ENCODE measurements at places on chromosomes 4 and X.

GRCh38 chr4:116702949-116703348 is 382.4 kb downstream of the TRAM1L1 start:
- no peak for DNase-seq

DNA sequence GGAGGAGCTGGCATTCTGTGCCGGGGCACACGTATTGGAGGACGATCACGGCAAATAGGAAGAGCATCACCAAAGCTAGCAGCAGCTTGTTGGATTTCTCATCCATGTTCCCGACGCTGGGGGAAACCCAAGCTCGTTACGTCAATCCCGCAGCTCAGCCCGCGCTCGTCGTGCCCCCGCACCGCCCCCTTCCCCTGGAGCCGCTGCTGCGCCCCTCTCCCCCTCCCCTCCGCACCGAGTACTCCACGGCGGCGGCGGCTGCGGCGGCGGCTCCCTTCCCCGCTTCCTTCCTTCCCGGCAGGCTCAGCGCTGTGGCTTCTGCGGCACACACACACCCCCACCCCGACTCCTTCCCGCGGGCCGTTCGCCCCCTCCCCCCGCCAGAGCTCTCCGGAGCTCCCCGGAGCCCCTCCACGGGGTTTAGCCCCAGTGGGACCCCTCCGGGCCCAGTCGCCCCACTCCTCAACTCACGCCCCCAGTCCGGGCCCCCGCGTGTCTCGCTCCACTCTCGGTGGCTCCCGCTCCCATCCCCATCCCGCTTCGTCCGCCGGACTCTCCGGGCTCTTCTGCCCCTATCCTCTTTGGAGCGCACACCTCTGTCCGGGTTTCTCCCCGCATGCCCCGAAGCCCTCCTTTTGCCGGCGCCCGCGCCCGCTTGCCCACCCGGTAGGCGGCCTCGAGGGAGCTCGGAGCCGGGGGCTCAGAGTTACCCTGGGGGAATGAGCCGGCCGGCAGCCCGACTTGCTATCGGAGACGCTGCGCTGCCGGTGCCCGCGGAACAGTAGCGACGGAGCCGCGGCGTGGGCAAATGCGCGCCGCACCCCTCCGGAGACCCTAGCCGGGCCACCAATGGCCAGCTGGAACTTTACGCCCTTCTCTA is 978 bp downstream of the HS6ST2 start:
- no peak for DNase-seq

- DNase-seq = no peak
Observed at GRCh38 chrX:68807818-68808217, 21.0 kb upstream of the EFNB1 start.

- no peak for DNase-seq
Observed at GRCh38 chr4:55547918-55548317, 1.2 kb upstream of the CLOCK start.

GRCh38 chrX:56788229-56788628 is 59.2 kb downstream of the NBDY start:
- no peak for DNase-seq

DNA sequence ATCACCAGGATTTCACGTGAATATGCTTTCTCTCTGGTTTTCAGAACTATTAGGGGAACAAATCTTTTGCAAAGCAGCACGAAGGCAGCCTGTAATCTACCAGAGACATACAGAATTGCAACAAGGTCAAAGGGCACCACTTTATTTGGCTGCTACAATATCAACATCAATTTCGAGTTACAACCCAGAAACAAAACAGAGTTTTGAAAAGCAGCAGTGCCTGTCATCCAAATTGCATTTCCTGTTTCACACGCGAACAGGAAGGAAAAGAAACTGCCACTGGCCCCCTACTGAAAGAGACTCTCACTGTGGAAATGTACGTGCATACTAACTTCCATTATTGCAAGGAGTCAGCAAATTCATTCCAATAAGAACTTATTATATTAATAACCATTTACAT is 17.1 kb upstream of the C1QTNF7 start:
- no peak for DNase-seq

- no peak for DNase-seq
Observed at GRCh38 chr4:145436796-145437195, 44.9 kb upstream of the SMAD1 start.

GRCh38 chrX:1093121-1093520 is 119.3 kb downstream of the CRLF2 start:
- no peak for DNase-seq

GRCh38 chr4:81397635-81398034 is 74.1 kb downstream of the RASGEF1B start:
- DNase-seq = no peak

DNA sequence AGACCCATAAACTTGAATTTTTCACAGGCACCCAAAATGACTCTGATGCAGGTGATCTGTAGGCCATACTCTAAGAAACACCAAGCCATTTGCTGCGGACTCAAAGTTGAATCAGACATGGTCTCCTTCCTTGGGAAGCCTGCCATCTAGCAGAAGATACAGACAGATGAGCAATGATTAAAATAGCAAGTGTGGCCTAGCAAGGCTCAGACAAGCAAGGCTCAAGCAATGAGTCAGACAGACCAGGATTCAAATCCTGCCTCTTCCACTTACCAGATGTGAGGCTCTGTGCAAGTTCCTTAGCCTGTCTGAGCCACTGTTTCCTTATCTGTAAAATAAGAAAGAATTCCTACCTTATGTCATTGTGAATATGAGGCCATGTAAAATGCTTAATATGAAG is 2.3 kb downstream of the CCDC149 start:
- DNase-seq = no peak

DNA sequence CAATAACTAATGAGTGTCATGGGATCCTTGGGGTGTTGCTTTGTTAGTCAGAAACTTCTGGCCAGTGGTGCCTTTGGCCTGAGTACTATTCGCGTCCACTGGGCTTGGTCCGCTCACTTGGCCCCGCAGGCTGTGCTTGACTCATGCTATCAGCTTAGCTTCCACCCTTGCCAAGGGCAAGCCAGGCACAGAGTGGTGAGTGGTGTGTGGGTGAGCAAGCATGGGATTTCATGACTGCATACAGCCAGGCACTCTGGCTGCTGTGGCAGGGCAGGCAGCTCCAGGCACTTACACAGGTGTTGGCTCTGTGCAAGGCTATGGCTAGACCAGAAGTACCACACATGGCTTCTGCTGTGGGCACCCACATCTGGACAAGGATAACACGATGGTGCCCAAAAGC is 1026.3 kb downstream of the PCDH19 start:
- DNase-seq = no peak

GRCh38 chr4:55973650-55974049 is 24.9 kb downstream of the CEP135 start:
- no peak for DNase-seq

DNA sequence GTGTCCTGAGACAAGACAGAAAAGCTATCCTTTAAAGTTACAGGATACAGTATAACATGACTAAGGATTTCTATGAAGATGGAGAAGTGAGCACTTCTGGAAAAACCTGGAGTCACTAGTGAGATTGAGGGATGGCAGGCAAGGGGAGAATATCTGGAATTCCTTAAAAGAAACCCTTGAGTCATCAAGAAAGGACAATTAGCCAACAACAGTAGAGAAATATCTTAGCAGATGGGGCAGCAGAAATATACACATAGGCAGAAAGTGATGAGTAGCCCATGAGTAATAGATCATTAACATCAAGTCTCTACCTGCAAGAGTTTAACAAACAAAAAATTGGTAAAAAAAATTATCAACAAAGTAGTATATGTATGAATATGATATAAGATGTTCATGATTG is 858.8 kb upstream of the FRG1 start:
- no peak for DNase-seq

GRCh38 chrX:55011294-55011693 is 11.1 kb downstream of the APEX2 start:
- DNase-seq = no peak

GRCh38 chr4:94528792-94529451 is 77.2 kb downstream of the PDLIM5 start:
- no peak for DNase-seq

- no peak for DNase-seq
Observed at GRCh38 chr4:785332-786073, 40.4 kb downstream of the CPLX1 start.

GRCh38 chrX:13495232-13495631 is 74.2 kb upstream of the EGFL6 start:
- no peak for DNase-seq

GRCh38 chr4:136812100-136812880 is 720.0 kb downstream of the PCDH18 start:
- DNase-seq = no peak

GRCh38 chrX:331151-331824 is 12.7 kb upstream of the GTPBP6 start:
- no peak for DNase-seq

DNA sequence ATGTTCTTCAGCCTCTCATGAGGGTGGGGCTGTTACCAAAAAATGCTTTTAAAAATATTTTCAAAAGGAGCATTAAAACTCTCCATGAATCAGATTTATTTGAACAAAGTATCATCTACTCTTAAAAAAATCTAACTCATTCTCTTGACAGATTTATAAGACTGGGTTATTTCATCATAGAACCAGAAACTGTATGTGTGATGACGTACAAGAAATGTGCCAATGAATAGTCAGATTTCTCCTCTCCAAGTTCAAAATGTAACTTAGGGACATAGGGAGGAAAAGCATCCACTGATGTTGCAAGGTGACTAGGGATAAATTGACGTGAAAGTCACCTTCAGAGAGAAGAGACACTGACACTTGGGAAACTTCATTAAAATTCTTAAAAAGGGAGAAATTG is 89.1 kb upstream of the CLNK start:
- no peak for DNase-seq

DNA sequence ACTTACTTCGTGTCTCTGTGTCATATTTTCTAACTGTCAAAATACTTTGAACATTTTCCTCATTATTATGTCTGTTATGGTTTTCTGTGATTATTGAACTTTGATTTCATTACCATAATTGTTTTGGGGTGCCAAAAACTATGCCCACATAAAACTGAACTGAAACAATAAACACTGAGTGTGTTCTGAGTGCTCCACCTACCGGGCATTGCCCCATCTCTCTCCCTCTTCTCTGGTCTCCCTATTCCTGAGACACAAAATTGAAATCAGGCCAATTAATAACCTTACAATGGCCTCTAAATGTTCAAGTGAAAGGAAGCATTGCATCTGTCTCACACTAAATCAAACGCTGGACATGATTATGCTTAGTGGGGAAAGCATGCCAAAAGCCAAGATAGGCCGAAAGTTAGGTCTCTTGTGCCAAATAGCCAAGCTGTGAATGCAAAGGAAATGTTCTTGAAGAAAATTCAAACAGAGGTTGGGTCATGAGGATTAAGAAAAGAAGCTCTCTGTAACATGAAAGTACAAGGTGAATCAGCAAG is 972.3 kb downstream of the PCDH7 start:
- no peak for DNase-seq

GRCh38 chr4:163048447-163048846 is 118.2 kb downstream of the NAF1 start:
- DNase-seq = no peak

DNA sequence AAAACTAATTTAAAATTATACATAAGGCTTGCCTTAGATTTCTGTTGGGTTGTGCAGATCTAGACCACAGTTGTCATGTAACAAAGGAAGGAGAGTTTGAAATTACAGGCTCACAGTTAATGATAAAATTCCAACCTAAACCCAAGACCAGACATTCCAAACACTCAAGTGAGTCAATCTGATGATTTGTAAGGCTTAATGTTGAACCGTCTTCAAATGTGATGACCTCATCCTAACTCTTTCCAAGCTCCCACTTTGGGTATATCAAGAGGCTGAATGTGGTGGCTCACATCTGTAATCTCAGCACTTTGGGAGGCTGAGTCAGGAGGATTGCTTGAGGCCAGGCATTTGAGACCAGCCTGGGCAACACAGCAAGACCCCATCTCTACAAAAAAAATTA is 149.2 kb downstream of the TBL1X start:
- DNase-seq = no peak

- DNase-seq = peak; percentile 36
Observed at GRCh38 chr4:65391814-65392213, 278.5 kb downstream of the EPHA5 start.

- DNase-seq = no peak
Observed at GRCh38 chr4:23768541-23768940, 121.3 kb downstream of the PPARGC1A start.

GRCh38 chr4:120857312-120857711 is 65.2 kb downstream of the PRDM5 start:
- DNase-seq = no peak

- DNase-seq = no peak
Observed at GRCh38 chr4:81659051-81659450, 187.3 kb upstream of the RASGEF1B start.

DNA sequence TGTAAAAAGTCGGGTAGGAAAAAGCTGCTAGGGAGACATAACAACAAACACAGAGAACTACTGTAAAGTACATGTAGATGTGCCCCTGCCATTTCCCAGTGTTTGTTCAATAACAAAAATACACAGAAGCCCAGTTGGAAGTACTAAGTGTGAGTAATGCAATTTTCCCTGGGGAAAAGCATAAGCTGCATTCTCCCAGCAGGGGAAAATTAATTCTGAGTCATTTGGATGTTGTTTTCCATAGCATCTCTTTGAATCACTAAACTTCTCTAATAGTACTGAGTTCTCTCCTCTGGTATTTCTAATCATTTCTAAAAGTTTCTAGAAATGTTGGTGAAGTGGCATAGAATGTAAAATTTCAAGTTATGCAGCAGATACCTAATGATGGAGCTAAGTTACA is 1114.9 kb downstream of the C4orf33 start:
- DNase-seq = peak; percentile 18

DNA sequence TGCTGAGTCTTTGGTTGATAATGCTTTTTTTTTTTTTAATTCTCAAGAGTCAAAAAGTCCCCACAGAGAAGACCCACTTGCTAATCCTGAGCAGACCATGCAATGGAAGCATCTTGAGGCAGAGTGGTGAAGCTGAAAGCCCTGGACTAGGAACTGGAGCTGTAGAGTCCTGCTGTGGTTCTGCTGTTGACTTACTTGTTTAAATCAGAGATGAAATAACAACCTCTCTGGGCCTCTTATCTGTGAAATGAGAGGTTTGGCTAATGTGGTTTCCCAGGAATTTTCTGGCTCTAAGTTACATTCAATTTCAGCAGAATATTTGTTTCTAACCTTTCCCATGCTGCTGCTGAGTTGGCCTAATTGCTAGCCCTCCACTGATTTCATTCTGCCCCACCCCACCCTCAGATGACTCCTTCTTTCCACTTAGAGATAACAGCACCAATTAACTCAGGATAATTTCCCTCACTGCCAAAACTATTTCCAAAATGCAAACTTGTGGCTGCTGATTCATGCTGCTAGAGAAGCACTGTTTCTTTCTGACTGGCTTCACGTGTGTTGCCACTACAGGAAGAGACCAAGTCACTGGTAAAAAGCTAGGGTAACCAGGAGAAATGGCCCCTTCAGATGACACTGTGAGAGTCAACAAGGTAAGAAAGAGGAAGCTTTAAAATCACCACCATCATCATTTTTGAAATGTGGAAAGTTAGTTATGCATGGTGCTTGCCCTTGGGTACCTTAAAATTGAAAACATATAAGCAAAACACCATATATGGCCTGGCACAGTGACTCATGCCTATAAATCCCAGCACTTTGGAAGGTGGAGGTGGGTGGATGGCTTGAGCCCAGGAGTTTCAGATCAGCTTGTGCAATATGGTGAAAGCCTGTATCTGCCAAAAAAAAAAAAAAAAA is 326.4 kb downstream of the DCHS2 start:
- no peak for DNase-seq

GRCh38 chr4:85420831-85421230 is 54.1 kb upstream of the ARHGAP24 start:
- DNase-seq = no peak

All from NCI-H1417 treated with DMSO at 0.1 percent for 48 hours (cell line).